Muscle of leg (tissue), 16 donors: ENCODE measurements at places on chromosomes 11 and 22. TPM values are rescaled to one million over a fixed set of nuclear protein-coding genes. Genes with fewer than 3 reads are reported as not detected.
A peak's percentile ranks its signal among the peaks of the same experiment; 100 is the strongest.

GRCh38 chr11:128660947-128661346, 32.9 kb upstream of the FLI1 start:
- DNase-seq: no peak

- DNase-seq: peak; percentile 84
Measured at GRCh38 chr22:28917747-28918549, 34.6 kb downstream of the ZNRF3 start.

DNA sequence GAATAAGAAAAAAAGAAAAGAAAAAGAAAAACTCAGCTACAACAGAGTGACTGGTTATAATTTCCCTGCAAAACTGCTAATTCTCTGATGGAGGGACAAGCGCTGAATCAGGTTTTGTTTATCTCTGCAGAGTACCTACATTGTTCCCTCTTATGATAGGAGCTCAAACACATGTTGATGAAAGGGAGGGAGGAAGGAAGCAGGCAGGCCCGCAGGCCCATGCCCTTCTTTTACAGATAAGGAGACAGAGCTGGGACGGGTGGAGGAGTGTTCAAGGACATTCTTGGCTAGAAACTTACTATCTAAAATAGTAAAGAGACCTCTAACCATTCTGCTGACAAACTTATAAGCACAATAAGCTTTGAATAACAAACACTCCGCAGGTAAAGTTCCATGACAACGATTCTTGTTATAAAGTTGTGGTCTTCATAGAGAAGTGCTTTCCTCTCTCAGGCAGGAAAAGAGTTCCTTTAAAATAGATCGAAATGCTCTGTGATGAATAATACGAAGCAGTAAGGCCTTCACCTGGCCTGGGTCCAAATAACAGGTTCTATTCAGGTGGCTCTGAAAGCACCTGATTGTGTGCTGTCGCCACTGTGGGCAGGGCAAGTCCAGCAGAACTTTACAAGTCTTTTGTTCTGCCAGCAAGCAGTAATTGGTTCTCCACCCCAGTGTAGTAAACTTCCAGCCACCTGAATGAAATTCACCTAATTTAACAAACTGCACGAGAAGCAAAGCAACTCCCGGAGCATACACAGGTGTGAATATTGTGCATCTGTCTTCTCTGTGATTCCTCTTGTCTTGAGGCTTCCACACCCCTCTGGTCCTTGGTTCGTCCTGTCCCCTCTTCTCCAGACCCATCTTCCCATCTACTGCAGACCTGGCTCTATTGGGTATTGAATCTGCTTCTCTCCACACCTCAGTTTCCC, 15.3 kb upstream of the MICAL2 start:
- DNase-seq: no peak

DNA sequence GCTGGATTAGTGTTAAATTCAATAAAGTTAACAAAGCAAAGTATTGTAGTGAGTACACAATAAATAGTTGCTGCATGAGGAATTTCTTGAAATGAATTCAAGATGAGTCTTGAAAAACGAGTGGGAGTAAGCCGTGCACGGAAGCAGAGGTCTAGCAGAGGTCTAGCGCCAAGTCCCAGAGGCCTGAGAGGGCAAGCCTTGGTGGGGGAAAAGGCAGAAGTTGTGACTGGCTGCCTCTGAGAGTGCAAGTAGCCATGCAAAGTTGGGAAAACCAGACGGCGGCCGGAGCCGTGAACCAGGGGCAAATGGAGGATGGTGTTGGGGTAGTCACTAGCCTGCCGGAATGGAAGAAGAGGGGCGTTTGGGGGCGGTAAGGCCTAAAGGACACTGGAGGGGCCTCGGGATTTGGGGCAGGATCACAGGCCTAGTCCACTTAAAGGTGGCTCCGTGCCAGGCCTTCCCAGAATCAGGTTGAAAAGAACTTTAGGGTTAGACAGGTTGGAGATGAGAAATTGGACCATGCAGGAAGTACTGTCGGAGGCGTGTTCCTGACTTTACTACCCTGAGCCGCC, 379 bp upstream of the SLC3A2 start:
- peak; percentile 80 for DNase-seq

DNA sequence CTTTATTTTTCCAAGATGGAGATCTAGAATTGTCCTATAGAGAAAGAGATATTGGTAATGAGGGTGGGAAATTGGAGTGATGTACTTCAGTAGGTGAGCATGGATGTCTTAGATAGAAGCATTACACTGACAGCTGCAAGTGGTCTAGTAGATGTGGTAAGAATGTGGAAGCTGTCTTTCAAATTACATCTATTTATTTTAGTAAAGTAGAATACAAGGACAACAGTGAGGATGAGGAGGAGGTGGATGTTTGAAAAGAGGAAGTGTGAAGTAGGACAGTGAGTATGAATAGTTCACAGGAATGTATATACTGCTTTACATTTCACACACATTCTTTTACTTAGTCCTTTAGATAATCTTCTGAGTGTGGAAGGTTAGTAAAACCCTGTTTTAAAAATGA, 64.2 kb downstream of the HIPK3 start:
- DNase-seq: no peak

DNA sequence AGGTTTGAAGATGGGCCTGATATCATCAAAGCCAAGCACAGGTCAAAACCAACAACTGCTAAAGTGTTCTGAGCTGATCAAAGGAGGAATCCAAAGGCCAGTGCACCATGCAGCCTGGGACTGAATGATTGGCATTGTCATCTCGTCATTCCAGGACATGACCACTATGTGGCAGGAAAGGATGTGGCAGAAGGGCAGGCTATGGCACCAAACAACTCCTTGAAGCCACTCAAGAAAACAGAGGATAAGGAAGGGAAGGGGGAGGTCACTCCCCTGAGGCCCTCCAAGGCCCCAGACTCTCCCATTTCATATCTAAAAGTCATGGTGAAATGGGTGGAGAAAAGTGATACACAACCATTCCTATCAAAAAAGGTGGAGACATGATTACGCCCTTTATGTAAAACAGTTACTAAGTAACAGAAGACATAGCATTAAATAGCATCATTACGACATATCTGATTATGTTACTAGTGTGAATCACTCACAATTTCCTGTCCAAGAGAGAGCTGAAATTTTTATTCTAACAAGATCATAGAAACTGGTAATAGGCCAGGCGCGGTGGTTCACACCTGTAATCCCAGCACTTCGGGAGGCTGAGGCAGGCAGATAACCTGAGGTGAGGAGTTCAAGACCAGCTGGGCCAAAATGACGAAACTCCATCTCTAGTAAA, 49.3 kb downstream of the AHNAK start:
- no peak for DNase-seq

DNA sequence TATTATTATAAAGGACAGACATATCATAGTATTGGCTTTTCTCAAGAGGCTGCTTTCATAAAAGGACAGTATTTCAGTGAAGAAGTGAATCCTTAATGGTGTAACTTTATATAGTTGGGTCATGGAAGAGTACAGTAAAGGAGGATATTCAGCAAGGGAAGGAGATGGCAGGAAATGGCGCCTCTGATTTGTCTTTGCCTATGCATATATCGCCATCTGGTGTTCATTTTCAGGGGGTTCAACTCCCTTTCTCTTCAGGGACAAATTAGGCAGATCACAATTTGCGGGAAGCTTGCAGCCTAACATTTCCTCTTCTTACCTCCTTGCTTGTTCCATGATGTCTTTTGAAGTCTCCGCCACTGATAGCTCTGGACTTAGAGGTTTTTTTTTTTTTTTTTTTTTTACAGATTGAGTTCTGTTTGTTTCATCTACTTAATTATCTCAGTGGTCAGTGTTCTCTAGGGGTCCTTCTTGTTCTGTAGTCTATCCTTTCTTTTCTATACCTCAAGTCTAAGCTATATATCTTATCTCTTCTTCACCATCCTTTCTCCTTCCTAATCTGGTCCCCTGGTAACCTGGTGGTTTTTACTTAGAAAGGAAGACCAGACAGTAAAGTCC, 21.8 kb upstream of the RRM1 start:
- peak; percentile 91 for DNase-seq

DNA sequence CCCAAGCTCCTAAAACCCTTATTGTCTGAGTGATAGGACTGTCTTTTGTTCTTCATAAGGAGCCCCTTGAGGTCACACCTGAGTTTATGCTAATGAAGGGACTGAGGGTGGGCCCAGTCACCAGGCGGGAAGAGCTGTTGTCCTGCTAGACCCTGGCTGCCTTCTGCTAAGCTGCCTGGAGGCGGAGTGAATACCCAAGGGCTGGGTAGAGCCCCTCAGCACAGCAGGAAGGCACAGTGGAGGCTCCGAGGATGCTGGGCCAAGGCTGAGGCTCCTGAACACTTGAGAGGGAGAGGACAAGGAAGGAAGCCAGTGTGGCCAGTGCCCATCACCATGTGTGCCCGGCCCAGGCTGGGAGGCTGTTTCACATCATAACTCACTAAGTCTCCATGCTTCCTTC, 4.8 kb upstream of the PHF21B start:
- DNase-seq: no peak

DNA sequence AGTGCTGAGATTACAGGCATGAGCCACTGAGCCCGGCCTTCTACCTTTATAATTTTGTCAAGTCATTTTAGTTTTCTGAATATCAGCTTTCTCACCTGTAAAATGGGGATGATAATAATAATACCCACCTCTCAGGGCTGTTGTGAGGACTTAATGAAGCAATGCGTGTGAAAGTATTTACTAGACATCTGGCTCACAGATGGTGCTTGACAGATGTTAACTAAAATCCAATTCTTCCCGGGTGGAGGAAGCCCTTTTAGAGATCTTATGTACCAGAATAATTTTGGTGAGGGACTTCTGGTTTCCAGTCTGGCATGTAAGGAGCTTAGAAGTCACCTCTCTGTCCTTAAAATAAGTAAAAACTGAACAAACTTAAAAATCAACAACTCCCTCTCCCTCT, 43.7 kb upstream of the NUP160 start:
- no peak for DNase-seq

DNA sequence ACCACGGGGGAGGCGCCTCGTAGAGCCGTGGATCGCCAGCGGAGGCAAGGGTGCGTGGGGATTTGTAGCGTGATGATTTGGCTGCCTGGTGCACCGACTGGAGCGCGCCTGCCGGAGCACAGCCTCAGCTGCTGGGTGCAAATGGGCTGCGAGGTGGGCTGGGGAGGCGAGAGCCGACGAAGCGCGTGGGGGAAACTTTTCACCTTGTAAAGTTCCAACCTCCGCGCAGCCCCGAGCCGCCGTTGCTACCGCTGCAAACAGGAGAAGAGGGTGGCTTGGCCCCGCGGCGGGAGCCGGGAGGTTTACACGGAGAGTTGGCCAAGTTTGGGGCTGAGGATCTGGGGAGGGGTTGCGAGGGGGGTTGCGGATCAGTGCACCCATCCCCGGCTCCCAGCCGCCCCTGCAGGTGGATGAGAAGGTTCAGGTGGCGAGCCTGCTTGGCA, 528 bp downstream of the FAT3 start:
- DNase-seq: no peak

DNA sequence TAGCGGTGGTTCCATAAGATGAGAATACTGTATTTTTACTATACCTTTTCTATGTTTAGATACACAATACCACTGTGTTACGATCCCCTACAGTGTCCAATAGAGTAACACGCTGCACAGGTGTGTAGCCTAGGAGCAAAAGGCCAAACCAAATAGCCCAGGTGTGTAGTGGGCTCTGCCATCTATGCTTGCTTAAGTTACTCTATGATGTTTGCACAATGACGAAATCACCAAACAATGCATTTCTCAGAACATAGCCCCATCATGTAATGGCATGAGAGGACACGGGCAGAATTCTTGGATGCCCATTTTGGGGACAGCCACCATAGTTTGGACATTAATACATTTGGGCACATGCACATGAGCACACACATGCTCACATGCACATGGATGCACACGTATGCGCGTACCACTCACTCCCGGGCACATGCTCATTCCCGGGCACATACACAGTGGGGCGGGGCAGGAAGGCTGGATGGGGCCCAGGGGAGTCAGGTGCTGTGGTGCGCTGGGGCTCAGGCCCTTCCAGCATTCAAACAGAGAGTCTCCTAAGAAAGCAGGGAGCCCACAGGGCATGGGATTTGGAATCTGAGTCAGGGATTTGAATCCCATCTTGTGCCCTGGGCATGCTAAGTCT, 51.1 kb downstream of the RTN4R start:
- DNase-seq: no peak

DNA sequence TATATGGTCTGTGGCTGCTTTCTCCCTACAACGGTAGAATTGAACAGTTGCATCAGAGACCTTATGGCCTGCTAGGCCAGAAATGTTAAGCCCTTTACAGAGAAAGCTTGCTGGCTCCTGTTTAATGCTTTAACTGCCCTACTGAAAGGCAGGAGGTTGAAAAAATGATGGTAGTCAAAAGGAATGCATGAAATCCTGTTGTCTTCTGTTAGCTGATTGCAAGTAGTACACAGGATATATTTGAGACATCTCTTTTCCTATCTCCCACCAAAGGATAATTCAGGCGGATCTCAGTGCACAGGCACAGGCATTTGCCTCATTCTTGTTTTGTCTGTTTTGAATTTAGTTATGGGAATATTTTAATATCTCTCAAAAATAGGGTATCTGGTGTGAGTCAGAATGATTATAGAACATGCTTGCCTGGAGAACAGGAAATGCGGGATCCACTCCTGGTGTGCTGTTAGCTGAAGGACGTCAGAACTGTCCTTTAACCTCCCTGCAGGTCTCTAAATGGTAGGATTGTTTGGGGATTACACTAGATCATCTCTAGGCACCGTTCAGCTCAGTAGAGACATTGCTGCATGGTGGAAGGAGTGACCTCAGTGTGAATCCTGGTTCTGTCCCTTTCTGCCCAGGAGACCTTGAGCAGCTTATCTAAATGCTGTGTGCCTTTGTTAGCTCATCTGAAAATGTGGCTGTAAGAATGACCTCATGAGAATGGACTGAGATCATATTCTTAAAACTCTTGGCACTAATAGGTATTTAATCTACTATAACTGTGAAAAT, 49.5 kb downstream of the PACS1 start:
- DNase-seq: no peak

DNA sequence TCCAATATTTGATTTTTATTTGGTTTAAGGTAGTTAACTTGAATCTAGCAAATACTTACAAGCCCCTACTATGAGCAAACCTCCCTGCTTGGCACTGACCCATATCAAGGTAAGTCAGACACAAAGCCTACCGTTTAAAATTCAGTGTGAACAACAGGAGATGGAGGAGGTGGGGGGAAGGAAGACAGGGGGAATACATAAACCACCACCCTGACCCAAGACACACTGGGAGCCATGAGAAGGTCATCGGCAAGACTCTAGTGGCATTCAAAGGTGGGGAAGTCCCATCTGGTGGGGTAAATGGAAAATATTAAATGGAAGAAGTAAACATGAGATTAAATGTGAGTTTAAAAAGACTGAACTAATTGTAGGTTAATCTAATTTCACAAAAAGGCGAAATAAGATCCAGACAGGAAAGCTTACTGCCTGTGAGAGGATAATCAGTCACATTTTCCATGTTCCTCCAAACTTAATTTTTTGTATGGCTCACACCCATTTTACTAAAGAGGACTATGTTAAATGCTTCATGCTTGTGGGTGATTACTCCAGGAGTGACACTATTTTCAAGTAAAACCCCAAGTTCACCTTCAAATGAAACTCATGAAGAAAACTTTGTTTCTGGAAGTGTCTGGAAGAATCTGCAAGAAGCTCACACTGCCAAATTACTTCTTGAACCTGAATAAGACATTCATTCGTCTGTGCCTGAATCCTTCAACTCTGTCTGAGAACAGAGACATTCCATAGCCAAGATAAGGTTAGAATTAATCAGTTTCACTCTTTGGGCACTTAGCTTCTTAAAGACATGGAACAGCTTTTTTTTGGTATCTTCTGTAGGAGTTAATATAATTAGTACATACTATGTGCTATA, 51.7 kb downstream of the PITPNB start:
- peak; percentile 48 for DNase-seq

SCN4B gene
- 2.8 TPM for polyA plus RNA-seq

KCNQ1 gene
- polyA plus RNA-seq: 4.1 TPM

PRDM11 gene
- polyA plus RNA-seq: 19.9 TPM

DSCAML1 gene
- 0.71 TPM for polyA plus RNA-seq

MYOD1 gene
- 86.8 TPM for polyA plus RNA-seq

C1QTNF6 gene
- 21.9 TPM for polyA plus RNA-seq
